GM23248 (cell line): ENCODE measurements at places on chromosomes 3 and 15.

- DNase-seq, result no peak
Observed at GRCh38 chr3:40009991-40010390, 200.6 kb downstream of the MYRIP start.

- DNase-seq, result no peak
Observed at GRCh38 chr3:142268426-142268825, 43.0 kb upstream of the GK5 start.

DNA sequence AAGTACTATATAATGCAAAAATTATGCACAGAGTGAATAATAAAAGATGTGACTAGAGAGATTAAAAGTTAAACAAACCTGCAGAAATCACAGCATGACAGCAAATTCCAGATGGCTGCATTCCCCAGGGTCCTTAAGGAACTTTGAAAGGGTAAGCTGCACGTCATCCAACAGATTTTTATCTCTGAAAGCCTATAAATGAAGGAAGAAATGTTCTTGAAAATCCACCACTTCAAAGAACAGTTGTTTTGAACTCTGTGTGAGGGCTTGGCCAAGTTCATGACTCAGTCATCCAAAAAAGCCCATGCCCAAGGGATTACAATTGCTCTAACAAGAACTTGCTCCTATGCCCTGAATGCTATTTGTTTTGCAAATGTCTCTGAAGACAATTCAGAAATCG, 603.6 kb downstream of the PLOD2 start:
- DNase-seq, result no peak

DNA sequence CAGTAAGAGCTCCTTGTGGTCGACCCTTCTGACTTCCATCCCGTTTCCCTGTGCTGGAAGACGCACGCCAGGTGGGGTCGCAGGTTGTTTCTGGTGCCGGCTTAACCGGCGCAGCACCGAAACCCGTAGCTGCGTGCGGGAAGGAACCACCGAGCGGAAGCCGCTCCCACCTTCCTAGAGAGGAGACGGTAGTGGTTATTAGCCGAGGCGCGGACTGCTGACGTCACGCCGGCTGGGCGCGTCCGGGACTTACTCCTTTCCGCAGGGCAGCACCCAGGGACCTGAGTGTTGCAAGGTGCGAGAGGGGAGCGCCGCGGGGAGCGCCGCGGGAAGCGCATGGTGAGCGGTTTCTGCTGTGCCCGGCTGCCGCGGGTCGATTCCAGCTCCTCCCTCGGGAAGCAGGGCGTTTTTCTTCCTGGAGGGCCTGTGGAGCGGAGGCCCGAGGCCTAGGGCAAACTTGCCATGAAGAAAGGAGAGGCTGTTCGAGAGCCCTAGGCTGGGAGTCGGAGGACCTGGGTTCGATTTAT, at the start of gene ZNF501:
Gene ZNF501, plus strand, starts transcription at position 252 of the 527 bp plus-strand sequence. CDS start 4,787 bp downstream, outside the sequence.
- DNase-seq, result peak; percentile 91

DNA sequence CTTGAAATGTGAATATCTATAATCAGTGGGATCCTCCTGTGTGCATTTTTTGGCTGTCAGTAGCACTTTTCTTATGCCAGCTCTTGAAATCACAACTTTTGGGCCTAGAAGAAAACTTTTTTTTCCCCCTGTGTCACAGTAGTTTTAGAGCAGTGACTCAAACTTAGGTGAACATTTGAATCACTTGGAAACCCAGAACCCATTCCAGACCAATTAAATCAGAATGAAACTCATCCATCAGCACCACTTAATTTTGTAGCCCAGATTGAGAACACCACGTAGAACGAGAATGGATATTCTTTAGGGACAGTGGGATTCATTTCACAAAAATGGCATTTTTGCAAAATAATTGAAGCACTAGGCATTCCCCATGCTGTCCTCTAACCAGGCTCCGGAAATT, 224.8 kb upstream of the NANOGP8 start:
- peak; percentile 68 for DNase-seq

DNA sequence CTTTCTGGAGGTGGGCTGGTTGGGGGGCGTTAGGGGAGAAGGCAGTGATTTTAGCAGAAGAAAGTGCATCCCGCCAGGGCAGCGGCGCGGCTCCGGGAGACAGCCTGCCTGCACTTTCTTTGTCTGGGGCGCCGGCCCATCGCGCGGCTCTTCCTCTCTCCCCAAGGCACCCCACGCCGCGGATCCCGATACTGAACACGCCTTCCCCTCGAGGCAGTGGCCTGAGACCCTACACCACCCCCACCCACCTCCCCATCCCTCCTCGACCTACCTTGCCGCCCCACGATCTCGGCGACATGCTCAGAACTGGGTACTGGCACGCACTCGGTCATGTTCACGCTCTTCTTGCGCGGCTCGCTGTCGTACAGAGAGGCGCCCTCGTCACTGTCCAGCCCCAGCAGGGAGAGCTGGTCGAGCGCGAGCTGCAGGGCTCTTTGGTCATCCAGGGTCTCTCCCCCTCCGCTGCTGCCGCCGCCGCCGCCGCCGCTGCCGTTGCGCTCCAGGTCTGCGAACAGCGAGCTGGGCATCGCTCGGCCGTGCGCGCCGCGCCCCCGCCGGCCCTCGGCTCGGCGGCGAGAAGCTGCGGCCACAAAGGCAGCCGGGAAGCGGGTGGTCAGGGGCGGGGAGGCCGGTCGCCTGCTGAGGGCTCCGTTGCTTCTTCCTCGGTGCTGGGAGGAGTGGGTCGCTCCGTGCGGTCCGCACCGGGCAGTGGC, 483 bp downstream of the MEX3B start:
- DNase-seq, result peak; percentile 80

DNA sequence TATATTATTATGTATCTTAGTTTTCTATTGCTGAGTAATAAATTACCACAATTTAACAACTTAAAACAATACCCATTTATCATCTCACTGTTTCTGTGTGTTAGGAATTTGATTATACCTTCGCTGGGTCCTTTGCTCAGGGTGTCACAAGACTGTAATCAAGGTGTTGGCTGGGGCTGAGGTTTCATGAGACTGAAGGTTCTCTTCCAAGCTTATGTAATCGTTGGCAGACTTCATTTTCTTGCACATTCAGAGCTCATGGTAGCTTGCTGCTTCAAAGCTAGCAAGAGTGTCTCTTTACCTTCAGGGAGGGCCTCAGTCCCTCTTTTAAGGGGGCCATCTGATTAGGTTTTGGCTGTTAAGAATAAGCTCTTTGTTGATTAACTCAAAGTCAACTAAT, 293.1 kb downstream of the POLQ start:
- no peak for DNase-seq
